ENCODE measurements at places on chromosomes 4 and X.

GRCh38 chrX:113651306-113651705, 810.7 kb upstream of the AMOT start:
- no peak for DNase-seq

- DNase-seq, result no peak
Measured at GRCh38 chrX:103549916-103550315, 30.6 kb upstream of the RAB40A start.

DNA sequence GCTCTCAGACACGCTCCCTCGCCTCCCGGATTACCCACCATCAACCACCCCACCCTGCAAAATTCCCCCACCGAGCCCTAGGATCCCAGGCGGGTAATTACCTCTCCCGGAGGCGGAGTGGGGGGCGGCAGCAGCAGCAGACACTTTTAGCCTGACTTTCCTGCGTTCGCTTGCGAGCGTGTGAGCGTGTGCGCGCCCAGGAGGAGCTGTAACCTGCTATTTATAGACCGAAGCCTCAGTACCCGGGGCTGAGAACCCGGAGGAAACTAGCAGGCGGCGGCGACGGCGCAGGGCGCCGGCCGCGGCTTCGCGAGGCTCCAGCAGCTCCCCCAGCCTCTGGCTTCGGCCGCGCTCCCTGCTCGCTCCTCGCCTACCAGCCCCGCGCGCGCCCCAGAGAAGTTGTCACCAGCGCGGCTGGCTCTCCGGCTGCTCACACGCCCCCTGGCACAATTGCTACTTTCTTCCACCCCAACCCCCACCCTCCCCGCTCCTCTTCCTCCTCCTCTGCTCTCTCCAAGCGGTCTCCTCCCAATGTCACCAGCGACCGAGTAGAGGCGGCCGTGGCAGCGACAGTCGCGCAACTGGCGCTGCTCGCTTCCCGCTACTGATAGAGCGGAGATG, at the start of gene INPP4B:
INPP4B (minus strand) TSS at position 194 of the 621 bp plus-strand sequence.
- no peak for DNase-seq

DNA sequence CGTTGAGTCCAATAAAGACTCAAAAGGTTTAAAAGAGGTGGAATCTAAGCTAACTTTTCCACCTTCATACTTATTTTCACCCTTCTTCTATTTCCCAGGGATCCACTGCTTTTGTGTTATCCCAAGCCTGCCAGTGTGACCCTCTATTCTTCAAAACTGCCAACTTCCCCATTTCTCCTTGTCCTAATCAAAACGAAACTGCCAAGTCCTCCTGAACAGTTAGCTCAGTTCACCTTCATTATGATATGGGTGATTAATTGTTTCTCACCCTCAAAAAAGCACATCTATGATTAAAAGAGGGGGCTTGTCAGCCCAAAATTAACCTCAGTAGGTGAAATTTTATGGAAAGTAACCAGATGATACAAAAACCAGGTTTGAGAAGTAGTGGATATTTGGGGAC, 108.4 kb downstream of the GUCY2F start:
- DNase-seq, result no peak

GRCh38 chrX:132563976-132564375, 75.1 kb upstream of the MBNL3 start:
- DNase-seq, result no peak

DNA sequence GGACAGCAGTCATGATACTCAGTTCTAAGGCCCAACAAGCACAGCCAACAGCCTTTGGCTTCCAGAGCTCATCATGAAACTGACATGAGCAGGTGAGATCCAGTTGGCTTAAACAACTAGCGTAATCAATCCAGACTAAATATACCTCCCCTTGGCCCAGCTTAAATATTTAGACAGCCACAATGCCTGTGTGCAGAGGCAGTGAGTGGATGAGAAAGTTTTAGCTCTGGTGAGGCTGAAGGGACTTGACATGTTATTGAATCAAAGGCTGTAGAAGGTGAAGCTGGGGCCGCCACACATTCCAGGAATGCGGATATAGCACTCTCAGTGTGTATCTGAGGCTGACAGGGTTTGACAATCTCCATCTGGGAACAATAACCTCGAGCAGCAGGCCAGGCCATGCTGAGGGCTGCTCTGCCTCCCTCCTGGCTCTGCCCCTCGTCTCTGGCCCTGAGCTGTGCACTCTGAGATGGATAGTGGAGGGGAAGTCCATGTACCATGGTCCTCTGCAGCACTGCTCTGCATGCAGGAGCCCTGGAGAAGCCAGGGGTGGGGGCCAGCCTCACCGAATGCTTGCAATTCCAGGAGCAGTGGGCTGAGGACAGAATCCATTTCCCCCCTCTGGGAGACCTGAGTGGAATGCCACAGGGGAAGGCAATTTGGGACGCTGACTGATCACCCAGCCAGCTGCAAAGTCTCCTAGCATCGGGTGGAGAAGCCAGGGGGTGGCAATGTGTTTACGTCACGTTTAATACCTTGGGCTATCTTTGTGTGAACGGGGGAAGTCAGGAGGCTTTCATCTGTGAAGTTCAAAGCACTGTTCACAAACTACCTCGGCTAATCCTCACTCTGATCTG, 37.3 kb upstream of the RASL11B start:
- no peak for DNase-seq

- DNase-seq, result no peak
Measured at GRCh38 chr4:40612831-40613230, 16.8 kb downstream of the RBM47 start.

DNA sequence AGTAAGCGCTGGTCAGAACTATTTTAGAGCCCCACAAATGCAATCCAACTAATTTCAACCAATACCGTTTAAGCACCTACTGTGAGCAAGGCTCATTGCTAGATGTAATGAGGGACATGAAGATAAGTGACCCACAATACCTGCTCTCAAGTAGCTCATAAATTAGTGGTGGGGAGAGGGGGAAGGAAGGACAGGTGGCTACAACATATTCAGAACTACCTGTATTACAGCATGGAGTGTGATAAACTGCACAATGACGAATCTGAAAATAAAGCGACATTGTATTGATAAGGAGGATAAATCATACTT, 311.6 kb upstream of the DIAPH2 start:
- no peak for DNase-seq

GRCh38 chrX:114181195-114181594, 402.7 kb upstream of the HTR2C start:
- no peak for DNase-seq

DNA sequence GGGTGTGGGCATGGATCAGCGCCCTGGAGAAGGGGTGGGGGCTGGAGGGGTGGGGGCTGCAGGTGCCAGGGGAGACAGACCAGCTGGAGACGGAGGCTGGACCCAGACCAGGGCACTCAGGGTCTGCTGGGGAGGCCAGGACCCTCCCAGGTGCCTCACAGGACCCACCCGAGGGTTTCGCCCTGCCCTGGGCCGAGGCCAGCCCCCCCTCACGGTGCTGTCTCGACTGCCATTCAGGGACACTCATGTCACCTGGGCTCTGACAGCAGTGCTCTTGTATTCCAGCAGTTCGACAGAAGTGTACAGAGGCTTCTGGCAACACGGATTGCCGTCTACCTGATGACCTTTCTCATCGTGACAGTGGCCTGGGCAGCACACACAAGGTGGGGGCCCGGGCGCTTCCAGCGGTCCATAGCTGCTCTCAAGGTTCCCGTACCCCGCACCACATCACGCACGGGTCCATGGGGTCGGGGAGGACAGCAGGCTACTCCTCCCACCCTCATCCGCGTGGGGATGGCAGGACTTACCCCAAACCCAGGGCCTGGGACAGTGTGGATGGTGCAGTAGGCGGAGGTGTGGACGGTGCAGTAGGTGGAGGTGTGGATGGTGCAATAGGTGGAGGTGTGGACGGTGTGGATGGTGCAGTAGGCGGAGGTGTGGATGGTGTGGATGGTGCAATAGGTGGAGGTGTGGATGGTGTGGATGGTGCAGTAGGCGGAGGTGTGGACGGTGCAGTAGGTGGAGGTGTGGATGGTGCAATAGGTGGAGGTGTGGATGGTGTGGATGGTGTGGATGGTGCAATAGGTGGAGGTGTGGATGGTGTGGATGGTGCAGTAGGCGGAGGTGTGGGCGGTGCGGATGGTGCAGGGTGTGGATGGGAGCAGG, 18.1 kb downstream of the TMEM175 start:
- no peak for DNase-seq
